ENCODE measurements at places on chromosomes 12 and 14.

DNA sequence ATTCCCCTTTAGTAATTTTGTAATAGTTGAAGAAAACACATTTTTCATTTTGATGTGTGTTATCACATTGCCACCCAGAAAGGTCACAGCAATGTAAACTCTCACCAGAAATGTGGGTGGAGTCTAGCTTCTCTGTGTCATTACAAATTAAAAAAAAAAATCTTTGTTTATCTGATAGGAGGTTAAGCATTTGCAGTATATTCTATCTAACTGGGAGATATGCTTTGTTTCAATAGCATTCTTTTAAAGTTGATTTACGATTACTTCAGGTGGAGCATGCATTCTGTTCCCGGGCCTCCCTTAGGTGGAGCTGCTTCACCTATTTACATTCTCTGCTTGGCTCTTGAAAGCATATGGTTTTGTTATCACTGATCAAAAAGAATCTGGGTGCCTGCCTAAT is 7.8 kb downstream of the ADIPOR2 start:
- no peak for DNase-seq

- DNase-seq: no peak
Observed at GRCh38 chr14:39491134-39491571, 58.9 kb upstream of the FBXO33 start.

DNA sequence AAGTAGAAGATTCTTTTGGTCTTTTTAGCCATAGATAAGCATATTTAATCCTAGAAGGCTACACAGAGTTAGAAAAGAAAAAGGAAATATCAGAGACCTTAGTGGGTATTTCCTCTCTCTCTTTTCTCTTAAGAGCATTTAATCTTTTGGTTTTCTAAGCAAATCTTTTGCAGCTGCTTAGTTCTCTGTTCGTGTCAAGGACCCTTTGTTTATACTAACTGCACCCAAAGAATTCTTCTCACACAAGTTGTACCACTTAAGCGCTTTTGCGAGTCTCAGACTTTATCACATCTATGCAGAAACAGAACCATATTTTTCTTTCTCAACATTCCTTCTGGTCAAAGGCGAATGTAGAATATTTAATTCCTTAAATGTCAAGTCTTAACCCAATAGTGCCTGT is 17.9 kb upstream of the NID2 start:
- DNase-seq: no peak

DNA sequence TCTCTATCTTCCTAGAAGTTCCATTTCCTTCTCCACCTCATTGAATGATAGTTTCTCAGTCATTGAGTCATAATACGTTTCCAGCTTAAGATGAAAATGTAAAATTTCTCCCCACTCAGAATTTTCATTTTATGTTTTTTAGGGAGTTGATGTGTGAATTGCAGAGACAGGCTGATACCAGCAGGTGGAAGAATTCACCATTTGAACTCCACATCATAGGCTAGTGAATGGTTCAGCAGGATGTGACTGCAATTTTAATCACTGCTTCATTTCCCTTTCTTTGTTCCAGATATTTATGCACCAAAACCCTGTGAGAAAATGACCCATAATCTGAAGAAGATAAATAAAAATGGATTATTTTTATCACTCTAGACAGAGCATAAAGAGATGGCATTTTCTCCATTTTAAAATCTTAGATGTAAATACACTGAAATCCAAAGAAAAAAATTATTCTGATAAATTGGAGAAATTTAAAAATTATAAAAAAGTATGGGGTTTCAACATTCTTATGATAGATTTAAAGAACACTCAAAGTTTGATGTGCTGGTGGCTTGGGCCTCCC is 10.6 kb upstream of the PYGL start:
- DNase-seq: no peak

All from ureter (tissue), 1 donor.